Daoy (cell line): ENCODE measurements at places on chromosomes 12 and 14. TPM values are rescaled to one million over a fixed set of nuclear protein-coding genes. Genes with fewer than 3 reads are reported as not detected.

- no peak for DNase-seq
These were observed 101.9 kb downstream of the TMTC3 start for GRCh38 chr12:88243982-88244381.

The LTB4R2 gene
- total RNA-seq: 6.9 and 16.7 TPM in 2 replicates

The SLC35F4 gene
- total RNA-seq: not detected in 2 replicates

The BTBD6 gene
- total RNA-seq: 43.3 and 51.3 TPM in 2 replicates

- no peak for DNase-seq
These were observed 59.4 kb upstream of the FOXN3 start for GRCh38 chr14:89476354-89476896.

The SRGAP1 gene
- 0.91 and 1.7 TPM in 2 replicates for total RNA-seq

GRCh38 chr12:113208041-113208934 is 13.0 kb upstream of the TPCN1 start:
- DNase-seq: no peak

The SSTR1 gene
- not detected in 2 replicates for total RNA-seq

- no peak for DNase-seq
These were observed 22.6 kb downstream of the SUDS3 start for GRCh38 chr12:118398940-118399339.

DNA sequence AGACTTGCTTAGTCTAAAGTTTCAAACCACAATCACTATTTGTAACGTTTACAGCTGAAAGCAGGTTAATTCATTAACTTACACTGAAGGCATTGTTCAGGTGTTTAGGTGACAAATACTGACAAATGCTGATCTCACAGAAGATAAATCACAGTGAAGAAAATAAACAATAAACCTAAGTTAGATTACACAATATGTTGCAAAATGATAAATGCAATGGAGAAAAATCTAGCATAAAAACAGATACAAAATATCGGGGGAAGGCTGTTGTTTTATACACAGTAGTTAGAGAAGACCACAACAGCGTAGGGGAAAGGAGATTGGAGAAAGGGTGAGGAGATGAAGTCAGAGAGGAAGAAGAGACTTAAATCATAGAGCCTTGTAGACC is 3.0 kb downstream of the SCAF11 start:
- DNase-seq: no peak

- no peak for DNase-seq
These were observed 16.0 kb downstream of the RERGL start for GRCh38 chr12:18074001-18074400.

The NCAPD2 gene
- 95.2 and 117 TPM in 2 replicates for total RNA-seq

- no peak for DNase-seq
These were observed 21.0 kb downstream of the DLK1 start for GRCh38 chr14:100747736-100748135.

DNA sequence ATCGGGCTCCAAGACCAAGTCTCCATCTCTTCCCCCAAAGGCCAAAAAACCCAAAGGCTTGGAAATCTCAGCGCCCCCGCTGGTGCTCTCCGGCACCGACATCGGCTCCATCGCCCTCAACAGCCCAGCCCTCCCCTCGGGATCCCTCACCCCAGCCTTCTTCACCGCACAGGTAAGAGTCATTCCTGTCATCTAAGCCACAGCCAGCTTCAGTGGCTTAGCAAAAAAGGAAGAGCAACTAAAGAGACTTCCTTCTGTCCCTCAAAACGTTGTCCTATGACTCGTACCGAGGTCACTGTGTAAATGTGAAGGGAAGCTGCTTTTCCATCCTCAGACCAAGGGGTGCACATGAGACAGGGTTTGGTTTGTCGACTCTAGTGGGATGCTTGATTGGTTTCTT is 53.4 kb downstream of the ELK3 start:
- DNase-seq: peak; percentile 37

DNA sequence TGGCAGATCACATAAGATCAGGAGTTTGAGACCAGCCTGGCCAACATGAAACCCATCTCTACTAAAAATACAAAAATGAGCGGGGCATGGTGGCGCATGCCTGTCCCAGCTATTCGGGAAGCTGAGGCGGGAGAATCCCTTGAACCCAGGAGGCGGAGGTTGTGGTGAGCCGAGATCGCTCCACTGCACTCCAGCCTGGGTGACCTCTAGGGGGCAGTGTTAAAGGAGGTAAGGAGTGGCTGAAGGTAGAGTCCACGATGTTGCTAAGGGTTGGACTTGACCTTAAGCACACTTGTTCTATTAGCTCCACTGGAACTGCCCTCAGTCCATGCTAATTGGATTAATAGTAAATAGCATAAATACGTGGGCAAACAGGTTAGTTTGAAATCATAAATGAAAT is 62.4 kb upstream of the PSMC1 start:
- peak; percentile 22 for DNase-seq

The HCAR2 gene
- not detected in 2 replicates for total RNA-seq

GRCh38 chr12:80059875-80060274 is 39.5 kb upstream of the OTOGL start:
- DNase-seq: no peak

GRCh38 chr12:117980616-117981015 is 11.8 kb upstream of the KSR2 start:
- DNase-seq: no peak

DNA sequence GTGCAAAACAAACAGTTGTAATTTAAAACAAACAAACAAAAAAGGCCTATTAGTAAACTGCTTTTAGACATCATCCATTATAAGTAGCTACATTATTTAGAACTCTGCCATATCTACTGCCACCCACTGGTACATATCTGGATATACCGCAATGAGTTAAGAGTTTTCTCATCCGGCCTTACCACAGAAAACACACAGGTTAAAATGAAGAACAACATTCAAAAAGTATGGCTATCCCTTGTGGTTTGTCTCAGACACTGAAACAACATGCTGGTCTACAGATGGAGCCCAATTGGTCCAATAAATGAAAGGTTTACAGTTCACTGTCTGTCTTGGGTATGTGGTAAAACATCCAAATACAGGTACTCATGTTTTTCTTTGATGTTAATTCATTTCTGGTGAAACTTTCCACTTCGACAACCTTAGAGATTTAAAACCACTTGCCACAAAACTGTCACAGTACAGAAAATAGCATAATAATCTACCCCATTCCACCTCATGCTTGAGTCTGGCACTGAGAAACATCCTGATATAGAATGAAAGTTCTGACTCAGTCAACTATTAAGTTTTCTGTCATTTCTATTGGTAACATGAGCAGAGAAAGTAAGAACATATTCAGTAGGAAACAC is 354.3 kb downstream of the CEP128 start:
- DNase-seq: peak; percentile 25

DNA sequence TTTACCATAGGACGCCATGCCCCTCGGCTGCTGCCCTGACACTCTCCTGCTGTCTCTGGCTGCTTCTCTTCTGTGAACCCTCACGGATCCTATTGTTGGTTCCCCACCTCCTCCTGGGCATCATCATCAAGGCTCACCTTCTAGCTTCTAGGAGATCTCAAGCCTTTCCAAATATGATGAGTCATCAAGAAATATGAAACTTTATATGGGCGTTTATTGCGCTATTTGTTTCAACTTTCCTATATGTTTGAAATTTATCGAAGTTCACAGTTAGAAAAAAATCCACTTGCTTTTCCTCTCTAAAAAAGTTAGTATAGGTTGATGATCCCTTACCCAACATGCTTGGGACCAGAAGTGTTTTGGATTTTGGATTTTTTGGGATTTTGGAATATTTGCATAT is 2.8 kb upstream of the CRADD start:
- DNase-seq: no peak

DNA sequence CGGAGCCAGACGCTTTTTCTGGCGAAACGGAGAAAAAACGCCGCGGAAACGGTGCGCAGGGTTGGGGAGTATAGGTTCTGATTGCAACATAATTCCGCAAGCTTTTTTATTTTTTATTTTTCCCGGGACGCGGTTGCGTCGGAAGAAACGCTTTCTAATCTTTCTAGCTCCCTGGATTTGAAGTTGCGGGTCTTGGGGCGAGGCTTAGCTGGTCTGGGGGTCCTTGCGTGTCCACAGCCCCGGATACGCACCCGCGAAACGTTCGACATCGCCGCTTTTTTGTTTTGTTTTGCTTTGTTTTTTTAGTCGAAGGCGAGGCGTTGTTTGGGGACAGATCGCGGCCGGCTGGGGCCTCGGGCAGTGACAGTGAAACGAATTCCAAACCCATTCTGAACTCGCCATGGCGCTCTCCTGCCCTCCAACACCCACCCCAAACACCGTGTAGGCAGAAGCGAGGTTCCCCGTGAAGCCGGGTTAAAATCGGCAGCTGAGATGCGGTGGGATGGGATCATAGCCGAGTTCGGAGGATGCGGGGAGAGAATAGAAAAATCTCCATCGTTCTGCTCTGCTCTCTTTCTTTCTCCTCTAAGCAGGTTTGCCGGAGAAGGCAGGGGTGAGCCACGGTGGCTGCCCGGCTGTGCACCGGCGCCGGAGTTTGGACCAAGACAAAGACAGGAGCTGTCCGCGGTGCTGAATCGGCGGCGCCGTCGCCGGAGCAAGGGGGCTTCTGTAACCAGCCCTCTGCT is 8.1 kb upstream of the LHX5 start:
- peak; percentile 74 for DNase-seq

- peak; percentile 35 for DNase-seq
These were observed 53.4 kb downstream of the SRGAP1 start for GRCh38 chr12:63897931-63898330.

- no peak for DNase-seq
These were observed 890.1 kb downstream of the GALC start for GRCh38 chr14:87102811-87103378.

GRCh38 chr14:26846388-26846787 is 248.6 kb upstream of the NOVA1 start:
- no peak for DNase-seq

The RBM19 gene
- 18.6 and 26.3 TPM in 2 replicates for total RNA-seq

GRCh38 chr12:252636-253035 is 10.0 kb downstream of the SLC6A13 start:
- DNase-seq: no peak

- DNase-seq: no peak
These were observed 2.6 kb downstream of the P2RX7 start for GRCh38 chr12:121135320-121135719.

DNA sequence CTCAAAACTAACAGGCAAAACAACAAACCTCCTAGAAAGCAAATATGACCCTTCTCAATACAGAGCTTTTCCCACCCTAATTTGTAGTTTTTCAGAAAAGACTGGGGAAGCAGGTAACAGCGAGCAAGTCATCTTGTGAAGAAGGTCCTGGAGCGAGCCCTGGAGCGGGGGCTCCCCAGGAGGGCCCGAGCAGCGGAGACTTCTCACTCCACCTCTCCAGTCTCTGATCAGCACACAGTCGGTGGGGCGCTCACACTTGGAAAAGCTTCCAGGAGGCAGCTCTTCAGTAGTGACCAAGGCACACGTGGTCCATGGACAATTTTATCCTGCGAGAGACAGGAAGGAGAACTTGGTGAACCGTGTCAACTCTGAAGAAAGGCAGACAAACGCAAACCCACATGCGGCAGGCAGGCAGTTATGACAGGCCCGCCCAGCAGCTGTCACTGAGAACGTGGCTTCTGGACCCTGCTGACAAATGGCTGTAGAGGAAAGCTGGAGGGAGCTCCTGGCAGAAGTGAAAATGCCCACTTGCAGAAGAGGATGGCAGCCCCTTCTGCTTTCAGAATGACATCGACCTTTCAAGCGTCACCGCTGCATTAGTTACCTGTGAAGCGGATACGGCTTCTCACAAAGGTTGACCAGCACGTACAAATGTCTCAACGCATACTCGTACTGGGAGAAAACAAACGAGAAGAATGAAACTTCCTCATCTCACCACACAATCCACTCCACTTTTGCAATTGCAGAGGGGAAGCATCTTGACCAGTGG is 44.2 kb downstream of the LGMN start:
- no peak for DNase-seq

DNA sequence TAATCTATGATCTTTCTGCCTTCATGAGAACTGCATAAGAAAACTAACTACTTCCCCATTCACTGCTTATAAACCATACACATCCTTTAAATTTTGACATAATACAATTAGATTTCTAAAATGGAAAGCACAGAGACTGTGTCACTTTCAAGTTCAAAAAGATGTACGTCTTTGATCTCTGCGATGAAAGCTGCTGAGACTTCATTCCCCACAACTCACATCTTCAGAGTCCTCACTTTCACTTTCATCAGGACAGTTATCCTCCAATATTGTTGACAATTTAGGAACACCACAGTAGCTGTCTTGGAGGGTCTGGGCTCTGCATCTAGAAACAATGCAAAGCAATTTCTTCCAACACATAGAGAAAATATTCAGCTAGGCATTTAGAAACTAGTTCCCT is 47.9 kb upstream of the KCNC2 start:
- DNase-seq: no peak

GRCh38 chr12:2429032-2429431 is 365.7 kb upstream of the FKBP4 start:
- DNase-seq: peak; percentile 20

- DNase-seq: no peak
These were observed 82.7 kb downstream of the GRIP1 start for GRCh38 chr12:66596199-66596598.

- no peak for DNase-seq
These were observed 587 bp upstream of the C12orf75 start for GRCh38 chr12:105329926-105330282.

- peak; percentile 56 for DNase-seq
These were observed 4.3 kb downstream of the DEGS2 start for GRCh38 chr14:100155049-100155621.

DNA sequence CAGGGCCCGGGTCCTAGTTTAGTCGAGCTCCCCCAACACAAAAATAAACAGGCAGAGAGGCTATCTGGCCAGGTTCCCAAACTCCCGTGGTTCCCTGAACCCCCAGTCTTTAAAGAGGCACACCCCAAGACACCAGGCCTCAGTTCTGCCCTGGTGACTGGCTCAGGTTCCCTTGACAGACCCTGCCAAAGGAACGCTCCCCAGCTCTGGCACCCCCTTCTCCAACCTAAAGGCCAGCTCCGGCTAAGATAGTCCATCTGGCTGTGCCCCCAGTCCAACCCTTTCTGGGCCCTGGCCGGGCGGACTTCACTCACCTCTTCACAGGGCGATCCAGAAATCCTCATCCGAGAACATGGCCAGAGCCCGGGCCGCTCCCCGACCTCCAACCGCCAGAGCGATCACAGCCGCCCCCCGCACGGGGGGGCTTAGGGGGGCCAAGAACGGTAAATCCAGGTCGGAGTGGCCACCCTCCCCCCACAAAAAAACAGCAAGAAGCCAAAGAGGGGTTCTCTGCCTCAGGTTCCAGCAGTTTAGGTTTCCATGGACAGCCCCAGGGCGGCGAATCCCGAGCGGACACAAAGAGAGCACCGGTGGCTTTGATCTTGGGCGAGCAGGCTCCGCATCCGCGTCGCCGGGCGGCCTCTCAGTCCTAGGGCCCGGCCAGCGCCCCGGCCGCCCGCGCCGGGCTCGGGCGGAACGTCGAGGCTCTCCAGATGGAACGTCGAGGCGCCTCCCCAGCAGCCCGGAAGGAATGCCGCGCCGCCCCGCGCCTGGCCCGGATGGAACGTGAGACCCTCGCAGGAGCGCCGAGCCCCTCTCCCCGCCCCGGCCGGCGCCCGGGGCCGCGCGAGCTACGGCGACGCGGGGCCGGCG is 1.1 kb downstream of the KMT2D start:
- DNase-seq: peak; percentile 31

GRCh38 chr14:103522649-103523574 is at the start of gene CKB:
Gene CKB, minus strand, starts transcription at chr14:103522830. Its CDS starts 337 bp downstream, at chr14:103522493.
- peak; percentile 78 for DNase-seq

GRCh38 chr12:105420659-105421240 is 90.3 kb downstream of the C12orf75 start:
- DNase-seq: peak; percentile 72

- no peak for DNase-seq
These were observed 94.3 kb upstream of the GPHB5 start for GRCh38 chr14:63413009-63413408.

GRCh38 chr14:38107216-38107631 is 100.5 kb upstream of the SSTR1 start:
- no peak for DNase-seq

- no peak for DNase-seq
These were observed 32.7 kb downstream of the TSPAN11 start for GRCh38 chr12:30959110-30959710.

The GSG1 gene
- 0.06 TPM in 1 of 2 replicates, not detected in the other for total RNA-seq
